CD8-positive, alpha-beta T cell (primary cell): ENCODE measurements at places on chromosomes 5 and 9. TPM values are rescaled to one million over a fixed set of nuclear protein-coding genes. Genes with fewer than 3 reads are reported as not detected.

Gene CDKN2A
- total RNA-seq = 1.7 TPM

Gene NACC2
- 1.7 TPM for total RNA-seq

Gene AQP7
- total RNA-seq = not detected

Gene TUT7
- 48.9 TPM for total RNA-seq

Gene PRDM9
- total RNA-seq = not detected

Gene TOPORS
- 40.6 TPM for total RNA-seq

DNA sequence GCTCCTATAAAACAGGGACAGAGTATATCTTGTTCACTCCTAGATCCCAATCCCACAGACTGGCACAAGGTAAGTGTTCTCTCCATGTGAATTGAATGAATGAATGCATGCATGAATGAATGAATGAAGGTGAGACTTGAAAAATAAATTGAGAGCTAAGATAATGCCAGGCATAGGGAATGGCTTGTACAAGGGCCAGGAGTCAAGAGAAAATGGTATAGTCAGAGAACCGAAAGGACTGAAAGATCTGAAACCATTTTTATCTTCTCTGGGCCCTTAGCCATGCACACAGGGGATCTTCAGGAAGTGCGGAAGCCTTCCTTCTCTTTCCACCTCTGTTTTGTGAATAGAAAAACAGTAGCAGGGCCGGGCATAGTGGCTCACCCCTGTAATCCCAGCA lies 48.4 kb upstream of the FABP6 start:
- no peak for DNase-seq

DNA sequence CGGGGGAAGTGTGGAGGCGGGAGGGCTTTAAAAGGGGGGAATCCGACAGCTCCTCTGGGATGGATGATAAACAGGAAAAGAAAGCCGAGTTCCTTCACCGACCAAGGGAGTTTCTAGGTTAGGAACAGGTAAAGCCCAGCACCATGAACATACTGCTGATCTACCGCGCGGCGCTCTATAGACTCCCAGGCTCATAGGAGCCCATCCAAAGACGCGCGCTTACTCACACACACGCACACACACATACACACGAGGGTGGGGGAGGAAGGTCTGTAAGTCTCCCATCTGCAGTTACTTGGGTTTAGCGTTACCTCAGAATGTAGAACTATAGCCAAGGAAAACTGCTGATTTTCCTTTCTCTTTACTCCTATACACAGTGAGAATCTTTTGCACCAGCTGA lies 2.6 kb upstream of the GABRB2 start:
- no peak for DNase-seq

GRCh38 chr5:151200913-151201595 lies 22.8 kb downstream of the CCDC69 start:
- no peak for DNase-seq

GRCh38 chr5:159132429-159133040 lies 32.8 kb upstream of the EBF1 start:
- DNase-seq = no peak

DNA sequence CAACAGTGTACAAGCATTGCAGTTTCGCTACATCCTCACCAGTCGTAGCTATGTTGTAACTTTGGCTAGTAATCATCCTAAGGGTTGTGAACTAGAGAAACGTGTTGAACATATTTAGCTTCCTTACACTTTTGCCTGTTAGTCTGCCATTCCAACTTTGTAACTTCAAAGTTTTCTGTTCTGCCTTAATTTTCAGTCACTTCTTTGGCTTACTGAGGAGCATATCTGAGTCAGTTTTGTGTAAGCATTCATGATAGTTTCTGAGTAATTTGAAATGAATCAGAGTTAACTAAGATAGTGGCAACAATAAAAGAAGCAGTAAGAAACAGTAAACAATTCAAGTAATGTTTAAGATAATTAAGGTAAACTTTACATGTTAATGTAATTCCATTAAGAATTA lies 58.9 kb upstream of the MCCC2 start:
- no peak for DNase-seq

DNA sequence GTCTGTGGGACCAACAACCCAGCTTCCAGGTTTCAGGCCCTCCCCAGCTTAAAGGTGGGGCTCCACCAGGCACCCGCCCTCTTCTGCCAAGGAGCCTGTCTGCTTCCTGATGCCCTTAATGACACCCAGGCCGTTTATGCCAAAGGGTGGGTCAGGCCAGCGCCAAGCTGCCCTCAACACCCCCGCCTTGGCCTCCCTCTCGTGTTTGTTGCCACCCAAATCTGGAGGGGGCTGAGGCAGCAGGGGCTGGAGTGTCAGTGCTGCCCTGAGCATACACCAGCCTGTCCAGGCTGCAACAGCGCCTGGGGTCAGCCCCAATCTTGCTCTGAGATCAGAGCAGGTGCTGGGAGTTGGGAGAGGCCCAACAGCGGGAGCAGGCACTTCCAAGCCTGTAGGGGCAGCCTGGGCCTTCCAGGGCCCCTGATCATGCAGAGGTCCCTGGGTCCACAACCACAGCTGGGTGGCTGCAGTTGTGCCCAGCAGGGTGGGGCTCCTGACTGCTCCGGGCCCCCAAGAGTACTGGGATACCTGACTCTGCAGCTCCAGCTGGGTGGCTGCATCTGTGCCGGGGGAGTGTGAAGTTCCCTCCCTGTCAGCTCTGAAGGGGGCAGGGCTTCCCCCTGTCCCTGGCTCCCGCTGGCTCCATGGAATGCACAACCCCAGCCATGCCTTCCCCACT lies 34.5 kb upstream of the TYRP1 start:
- DNase-seq = no peak

GRCh38 chr9:111679199-111679598 lies 17.8 kb downstream of the GNG10 start:
- DNase-seq = no peak

DNA sequence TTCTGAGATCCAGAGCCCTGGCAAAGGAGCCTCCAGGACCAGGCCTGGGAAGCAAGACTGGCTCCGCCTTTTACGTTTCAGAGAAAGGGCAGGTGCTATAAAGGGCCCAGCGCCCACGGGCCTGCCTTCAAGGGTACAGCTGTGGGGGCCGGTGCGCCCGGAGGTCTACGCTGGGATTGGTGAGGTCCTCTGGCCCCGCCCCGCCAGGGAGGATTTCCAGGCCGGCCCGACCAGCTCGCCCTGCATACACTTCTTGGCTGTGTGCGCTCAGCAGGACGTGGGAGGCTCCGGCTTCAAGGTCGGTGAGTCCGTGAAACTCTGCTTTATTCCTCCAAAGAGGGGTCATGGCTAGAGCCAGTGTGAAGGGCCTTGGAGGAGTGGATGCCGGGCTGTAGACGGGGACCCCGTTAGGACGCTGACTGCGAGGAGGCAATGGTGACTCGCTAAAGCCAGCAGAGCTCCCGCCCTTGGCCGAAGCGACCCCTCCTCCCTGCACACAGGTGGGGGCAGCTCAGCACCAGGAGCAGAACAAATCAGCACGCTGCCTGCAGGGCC lies at the start of gene CKMT2:
TSS of gene CKMT2 (plus strand) at position 243 of the 555 bp plus-strand sequence. CDS start 17,811 bp downstream, outside the sequence.
- no peak for DNase-seq

GRCh38 chr9:79166005-79166404 lies 405.8 kb upstream of the TLE4 start:
- no peak for DNase-seq

- DNase-seq = no peak
Observed at GRCh38 chr5:14773588-14773987, 98.0 kb downstream of the ANKH start.

DNA sequence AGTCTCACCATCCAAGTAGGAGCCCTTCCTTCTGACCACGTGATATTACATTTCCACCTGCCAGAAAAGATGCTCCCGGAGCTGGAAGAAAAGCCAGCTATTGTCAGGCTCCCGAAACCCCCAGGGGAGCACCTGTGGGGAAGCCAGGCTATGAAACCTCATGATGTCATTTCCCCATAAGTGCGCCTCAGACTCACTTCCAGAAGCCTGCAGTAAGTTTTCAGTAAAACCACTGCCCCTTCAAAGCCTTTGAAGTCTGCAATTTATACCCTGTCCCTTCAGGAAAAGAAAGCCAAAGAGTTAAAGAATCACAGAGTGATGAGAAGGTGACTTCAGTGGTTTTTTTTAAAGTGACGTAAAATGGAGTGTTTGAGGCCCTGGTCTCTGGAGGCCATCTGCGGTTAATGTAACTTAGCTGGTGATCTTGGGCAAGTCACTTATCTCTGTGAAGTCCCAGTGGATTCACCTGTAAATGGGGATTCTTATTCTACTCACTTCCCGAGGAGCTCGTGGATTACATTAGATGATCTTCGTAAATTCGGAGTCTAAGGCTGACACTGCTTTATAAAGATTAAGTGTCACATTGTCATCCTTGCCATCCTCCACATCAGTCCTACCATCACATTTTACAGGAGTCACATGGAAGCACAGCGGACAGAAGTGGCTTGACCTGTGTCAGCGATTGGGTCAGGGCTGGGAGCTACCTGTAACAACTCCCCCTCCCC lies 2.6 kb upstream of the SEMA6A start:
- no peak for DNase-seq

- no peak for DNase-seq
Observed at GRCh38 chr9:114571391-114571790, 16.2 kb upstream of the ATP6V1G1 start.

- DNase-seq = no peak
Observed at GRCh38 chr5:143985832-143986515, 174.0 kb downstream of the HMHB1 start.

- no peak for DNase-seq
Observed at GRCh38 chr9:106438928-106439327, 424.0 kb upstream of the ZNF462 start.
